PC-3 (cell line): ENCODE measurements at places on chromosomes 6 and 20. TPM values are rescaled to one million over a fixed set of nuclear protein-coding genes. Genes with fewer than 3 reads are reported as not detected.

NNAT gene
- total RNA-seq, result not detected in 2 replicates

ARMH2 gene
- not detected in 2 replicates for total RNA-seq

MEP1A gene
- total RNA-seq, result not detected in 2 replicates

TEAD3 gene
- total RNA-seq, result 9.2 and 15.4 TPM in 2 replicates

SYNCRIP gene
- total RNA-seq, result 63.8 and 76.6 TPM in 2 replicates

IDH3B gene
- 261 and 269 TPM in 2 replicates for total RNA-seq

CST1 gene
- 0.22 and 0.92 TPM in 2 replicates for total RNA-seq

MAD2L1BP gene
- total RNA-seq, result 25.1 and 40.9 TPM in 2 replicates

MCCD1 gene
- not detected in 2 replicates for total RNA-seq

ULBP2 gene
- total RNA-seq, result 5.8 and 8.1 TPM in 2 replicates

HDGFL1 gene
- total RNA-seq, result not detected in 2 replicates
